ENCODE measurements at places on chromosomes 11 and 22.

DNA sequence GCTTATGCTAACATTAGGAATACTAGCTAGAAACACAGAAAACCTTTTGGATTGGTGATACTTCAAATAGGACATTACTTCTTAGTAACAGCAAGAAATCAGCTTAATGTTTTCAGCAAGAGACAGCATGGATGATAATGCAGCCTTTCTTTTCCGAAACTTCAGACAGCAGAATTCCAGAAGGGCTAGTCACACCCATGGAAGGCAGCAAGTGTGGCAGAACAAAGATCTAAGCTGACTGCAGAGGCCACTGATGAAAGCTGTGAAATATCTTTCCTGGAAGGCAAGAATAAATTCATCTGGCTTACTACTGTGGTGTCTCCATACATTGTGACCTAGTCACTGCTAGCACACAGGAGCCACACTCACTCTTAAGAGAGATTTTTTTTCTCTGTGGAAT, 100.3 kb downstream of the CCDC83 start:
- DNase-seq: no peak

GRCh38 chr11:34351687-34352469, 5.9 kb downstream of the ABTB2 start:
- DNase-seq: no peak

DNA sequence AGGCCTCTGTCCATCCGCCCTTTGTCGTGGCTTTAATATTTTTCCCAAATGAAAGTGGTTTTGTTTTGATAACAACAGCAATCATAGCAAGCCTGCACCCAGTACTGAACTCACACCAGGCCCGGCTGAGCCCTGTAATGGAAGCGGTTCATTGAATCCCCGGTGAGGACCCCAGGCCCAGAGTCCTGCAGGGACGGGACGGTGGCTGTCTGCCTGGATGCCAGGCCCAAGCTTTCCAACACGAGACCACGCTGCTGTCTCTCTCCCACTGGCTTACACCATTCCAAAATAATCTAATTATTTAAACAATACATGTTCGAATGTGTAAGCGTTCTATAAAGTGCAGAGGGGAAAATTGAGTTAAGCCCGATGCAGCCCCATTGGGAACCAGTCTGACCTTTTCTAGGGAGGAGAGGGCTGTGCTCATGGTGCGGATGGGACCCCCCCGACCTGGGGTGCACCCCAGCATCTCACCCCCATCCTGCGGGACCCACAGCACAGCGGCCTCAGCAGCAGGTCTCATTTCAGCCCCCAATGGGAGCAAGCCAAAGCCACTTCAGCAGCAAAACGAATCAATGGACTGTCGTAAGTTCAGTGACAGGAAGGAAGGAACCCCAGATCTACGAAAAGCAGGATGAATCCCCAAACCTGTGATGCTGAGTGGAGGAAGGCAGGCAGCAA, 1046.9 kb downstream of the BRD1 start:
- DNase-seq: no peak

- no peak for DNase-seq
Observed at GRCh38 chr11:74480688-74481417, 12.7 kb downstream of the LIPT2 start.

DNA sequence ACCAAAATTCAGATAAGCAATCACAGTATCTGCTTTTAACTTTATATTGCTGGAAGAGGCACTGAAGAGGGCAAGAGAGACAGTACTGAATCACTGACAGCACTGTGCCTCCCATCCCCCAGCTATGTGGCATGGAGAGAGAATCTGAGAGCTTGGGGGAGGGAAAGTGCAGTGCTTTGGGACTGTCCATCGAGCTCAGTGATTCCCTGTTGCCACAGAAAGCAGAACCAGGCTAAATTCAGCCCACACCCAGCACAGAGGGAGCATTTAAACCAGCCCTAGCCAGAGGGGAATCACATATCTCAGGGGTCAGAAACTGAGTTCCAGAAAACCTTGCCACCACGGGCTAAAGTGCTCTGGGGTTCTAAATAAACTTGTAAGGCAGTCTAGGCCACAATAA, 44.3 kb downstream of the KCNQ1 start:
- DNase-seq: no peak

GRCh38 chr22:19730198-19730597, 6.9 kb downstream of the GP1BB start:
- DNase-seq: no peak

DNA sequence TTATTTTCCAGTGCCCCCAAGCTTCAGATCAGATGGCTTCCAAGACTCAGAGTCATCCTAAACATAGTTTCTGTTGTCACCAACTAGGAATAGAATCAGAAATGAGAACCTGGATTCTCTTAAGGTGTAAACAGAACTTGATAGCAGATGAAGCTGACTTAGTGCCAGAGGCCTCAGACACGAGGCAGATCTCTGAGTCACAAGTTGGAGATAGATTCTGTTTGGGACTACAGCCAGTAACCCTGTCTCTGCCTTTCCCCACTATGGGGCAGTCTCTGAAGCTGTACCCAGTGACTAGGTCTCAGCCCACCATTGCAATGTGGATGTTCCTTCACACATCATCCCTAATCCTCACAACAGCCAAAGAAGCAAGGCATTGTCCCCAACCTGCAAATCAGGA, 25.4 kb downstream of the NEU3 start:
- DNase-seq: no peak

DNA sequence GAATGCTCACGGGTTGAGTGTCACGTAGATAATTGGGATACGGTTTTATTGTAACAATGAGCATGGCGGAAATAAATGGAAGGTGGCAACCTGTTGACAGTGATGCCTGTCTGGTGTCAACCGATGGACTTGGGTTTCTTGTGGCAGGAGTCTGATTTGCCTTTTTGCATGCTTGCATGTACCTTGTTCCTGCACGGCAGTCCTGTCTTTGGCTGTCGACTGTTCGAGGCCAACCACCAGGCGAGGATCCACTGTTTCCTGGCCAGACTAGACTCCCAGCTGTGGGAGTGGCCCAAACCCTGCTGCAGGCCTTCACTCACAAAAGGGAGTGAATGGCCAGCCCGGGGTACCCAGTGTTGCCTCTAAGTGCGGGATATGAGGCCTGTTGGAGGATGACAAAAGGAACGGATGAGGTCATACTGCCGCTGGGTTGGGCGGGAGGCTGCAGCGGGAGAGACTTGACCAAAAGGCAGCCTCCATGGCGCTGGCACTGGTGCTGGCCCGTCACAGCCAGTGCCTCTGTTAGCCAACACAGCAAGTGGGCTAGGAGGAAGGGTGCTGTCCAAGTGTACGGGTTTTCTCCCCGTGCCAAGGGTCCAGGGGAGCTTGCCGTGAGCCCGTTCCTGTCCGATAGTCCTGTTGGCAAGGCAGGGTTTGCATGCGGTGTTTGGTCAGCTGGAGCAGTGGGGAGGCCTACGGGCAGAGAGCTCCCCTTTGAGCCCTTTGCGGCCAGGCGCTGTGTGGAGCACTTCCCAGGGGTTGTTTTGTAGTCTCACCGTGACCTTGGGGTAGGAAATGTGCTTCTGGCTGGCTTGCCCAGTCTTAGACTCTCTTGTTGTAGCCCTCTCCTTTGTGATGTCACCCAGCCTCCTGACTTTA, 974 bp downstream of the DGCR8 start:
- DNase-seq: no peak

GRCh38 chr11:126313826-126314225, 10.0 kb downstream of the DCPS start:
- DNase-seq: no peak

DNA sequence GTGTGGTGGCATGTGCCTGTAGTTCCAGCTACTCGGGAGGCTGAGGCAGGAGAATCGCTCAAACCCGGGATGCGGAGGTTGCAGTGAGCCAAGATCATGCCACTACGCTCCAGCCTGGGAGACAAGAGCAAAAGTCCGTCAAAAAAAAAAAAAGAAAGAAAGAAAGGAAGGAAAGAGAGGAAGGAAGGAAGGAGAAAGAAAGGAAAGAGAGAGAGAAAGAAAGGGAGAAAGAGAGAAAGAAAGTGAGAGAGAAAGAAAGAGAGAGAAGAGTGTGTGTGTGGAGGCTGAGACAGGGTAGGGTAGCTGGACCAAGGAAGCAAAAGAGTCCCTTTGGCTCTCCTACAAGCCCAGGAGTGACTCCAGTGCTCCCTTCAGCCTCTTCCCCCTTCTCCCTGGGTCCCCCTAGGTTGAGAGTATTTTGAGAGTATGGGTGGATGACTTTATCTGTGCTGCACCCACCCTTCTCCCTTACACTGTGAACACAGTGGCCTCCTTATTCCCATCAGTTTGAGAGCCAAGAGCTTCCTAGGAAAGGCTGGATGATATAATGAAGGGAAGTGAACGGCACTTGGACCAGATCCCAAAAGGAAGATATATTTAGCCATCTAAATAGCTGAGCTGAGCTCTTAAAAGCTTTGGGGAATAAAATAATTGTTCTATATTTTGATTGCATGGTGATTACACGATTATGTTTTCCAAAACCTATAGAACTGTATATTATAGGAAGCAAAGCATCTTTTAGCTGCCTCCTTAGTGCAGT, 9.5 kb upstream of the DENND5A start:
- DNase-seq: no peak

- no peak for DNase-seq
Observed at GRCh38 chr11:34756591-34756990, 135.7 kb downstream of the EHF start.

DNA sequence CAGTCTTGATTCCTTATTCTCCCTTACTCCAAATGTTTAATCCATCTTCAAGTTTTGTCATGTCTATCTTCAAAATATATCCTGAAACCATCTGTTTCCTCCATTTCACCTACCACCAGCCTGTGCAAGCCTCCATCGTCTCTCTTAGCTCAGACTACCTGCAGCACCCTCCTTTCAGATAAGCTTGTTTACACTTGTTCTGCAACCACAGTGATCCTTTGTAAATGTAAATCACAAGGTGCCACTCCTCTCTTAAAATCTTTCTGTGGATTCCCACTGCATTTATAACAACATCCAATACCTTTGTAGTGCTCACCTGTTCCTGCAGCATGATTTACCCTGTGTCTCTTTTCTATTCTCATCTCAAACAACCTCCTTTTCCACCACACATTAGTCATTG, 31.8 kb upstream of the GPR83 start:
- DNase-seq: no peak

GRCh38 chr22:37428649-37429586, 1.6 kb upstream of the ELFN2 start:
- DNase-seq: no peak

DNA sequence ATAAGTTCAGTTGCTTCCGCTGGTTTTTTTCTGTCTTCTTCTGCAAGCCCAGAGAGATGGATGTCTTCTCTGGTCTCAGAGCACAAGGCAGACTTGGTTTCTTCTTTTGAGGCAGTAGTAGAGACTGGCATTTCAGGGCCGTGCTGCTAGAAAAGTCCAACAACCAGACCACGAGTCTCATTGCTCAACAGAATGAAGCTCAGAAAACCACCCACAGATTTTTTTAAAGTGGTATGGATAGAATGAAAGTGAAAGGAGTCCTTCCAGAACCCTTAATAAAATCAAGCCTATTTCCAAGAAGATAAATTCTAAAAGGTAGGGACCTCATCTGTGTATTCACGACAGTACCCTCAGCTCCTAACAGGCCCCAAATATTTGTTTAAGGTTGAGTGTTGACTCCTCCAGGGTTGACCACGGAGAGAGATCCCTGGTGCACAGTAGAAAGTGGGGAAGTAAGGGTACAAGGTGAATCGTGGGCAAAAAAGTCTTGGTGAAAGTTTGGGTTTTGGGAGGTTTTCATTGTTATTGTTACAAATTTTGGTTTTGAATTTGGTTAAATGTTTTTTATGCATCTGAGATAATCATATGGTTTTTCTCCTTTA, 43.6 kb upstream of the DDX6 start:
- DNase-seq: no peak

DNA sequence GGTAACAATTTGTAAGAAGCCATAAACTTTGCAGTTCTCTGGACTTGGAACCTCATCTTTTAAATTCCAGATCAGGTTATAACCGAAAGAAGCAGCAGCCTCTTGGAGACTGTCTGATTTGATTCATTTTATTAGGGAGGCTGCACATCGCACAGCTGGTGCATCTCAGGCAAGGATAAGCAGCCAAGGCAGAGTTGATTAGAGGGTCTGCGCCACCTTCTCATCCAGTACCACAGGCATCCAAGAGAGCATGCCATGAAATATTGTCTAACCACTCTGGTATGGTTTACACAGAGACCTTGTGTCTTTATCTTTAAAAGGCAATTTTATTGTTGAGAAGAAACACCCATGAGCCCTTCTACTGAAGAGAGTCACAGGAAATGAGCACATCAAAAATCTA, 16.2 kb upstream of the CWF19L2 start:
- DNase-seq: no peak

DNA sequence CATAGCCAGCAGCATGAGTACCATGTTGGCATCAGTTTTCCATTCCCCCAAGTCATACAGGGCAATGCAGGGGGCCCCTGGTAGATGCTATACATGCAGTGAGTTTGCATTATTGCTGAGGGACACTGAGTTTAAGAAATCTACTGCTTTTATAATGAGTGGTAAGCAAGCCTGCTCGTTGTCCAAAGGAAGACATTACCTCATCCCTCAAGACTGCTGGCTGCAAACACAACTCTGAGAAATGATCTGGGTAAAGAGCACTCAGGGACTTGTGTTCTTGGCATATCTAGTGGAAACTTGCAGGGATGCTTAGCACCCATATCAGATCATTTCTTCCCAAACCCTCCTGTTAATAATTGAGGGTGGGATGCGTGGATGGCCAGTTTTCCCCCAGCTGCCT, 77.9 kb downstream of the CWC15 start:
- no peak for DNase-seq

DNA sequence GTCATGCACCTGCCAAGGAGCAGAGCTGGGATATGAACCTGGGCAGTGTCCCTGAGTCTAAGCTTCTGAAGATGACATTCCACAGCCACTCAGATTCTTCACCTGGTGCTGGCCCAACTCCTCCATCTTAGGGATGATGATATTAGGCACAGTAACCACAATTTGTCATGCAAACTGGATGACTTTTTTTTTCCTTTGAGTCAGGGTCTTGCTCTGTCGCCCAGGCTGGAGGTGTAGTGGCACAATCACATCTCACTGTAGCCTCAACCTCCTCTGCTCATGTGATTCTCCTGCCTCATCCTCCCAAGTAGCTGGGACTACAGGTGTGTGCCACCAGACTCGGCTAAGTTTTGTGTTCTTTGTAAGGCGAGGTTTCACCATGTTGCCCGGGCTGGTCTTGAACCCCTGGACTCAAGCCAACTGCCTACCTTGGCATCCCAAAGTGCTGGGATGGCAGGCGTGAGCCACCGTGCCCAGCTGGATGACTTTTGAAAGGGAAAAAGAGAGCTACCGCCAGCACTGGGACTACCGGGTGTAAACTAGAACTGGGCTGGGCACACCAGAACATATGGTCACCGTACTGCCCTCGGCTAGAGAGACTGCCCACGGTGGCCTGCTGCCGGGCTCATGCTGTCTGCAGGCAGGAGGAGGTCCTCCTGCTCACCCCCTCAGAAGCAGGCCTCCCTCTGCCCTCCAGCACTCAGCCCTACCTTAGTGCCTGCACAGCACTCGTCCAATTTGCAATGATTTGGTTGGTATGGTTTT, 77.7 kb downstream of the NAT10 start:
- DNase-seq: no peak

DNA sequence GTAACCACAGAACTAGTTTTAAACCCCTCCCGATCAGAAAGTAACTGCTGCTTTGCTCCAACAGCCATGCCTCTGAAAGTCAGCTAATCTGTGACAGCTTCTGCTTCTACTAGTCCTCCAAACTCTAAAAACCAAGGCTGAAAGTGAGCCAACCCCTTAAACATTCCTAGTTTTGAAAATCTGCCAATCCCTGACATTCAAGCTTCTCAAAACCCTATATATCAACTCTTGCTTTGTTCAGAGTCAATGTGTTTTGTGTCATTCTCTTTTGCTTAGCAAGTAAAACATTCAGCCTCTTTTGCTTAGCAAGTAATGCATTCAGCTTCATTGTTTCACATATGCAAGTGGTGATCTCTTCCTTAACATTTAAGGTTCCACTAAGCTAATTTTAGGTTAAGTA, 56.9 kb downstream of the ATG16L2 start:
- DNase-seq: no peak

GRCh38 chr11:114080219-114080618, 20.7 kb downstream of the ZBTB16 start:
- no peak for DNase-seq

Measured in cortex of kidney (tissue), 1 donor.